Left lung (tissue), 14 donors: ENCODE measurements at places on chromosomes 1 and 21. TPM values are rescaled to one million over a fixed set of nuclear protein-coding genes. Genes with fewer than 3 reads are reported as not detected.

The CFAP45 gene
- 1.1 TPM for total RNA-seq

The CBR3 gene
- total RNA-seq, result 4.7 TPM

The EXOSC10 gene
- total RNA-seq, result 53.2 TPM

The CYP4A22 gene
- total RNA-seq, result not detected

The FCRLB gene
- total RNA-seq, result 1.1 TPM

The NUAK2 gene
- total RNA-seq, result 10.3 TPM

The INKA2 gene
- total RNA-seq, result 13.8 TPM

The LAMC2 gene
- total RNA-seq, result 104 TPM

The CHI3L1 gene
- total RNA-seq, result 74.9 TPM

The PADI4 gene
- total RNA-seq, result 2.8 TPM

The RNF223 gene
- total RNA-seq, result 1.7 TPM

The KISS1 gene
- total RNA-seq, result 1.5 TPM
